Epithelial cell of prostate (primary cell): ENCODE measurements at places on chromosomes 4 and X.

- no peak for DNase-seq
These were observed 30.4 kb upstream of the APELA start for GRCh38 chr4:164846566-164846965.

GRCh38 chr4:22500831-22501714 is 14.8 kb downstream of the ADGRA3 start:
- DNase-seq: peak; percentile 79

DNA sequence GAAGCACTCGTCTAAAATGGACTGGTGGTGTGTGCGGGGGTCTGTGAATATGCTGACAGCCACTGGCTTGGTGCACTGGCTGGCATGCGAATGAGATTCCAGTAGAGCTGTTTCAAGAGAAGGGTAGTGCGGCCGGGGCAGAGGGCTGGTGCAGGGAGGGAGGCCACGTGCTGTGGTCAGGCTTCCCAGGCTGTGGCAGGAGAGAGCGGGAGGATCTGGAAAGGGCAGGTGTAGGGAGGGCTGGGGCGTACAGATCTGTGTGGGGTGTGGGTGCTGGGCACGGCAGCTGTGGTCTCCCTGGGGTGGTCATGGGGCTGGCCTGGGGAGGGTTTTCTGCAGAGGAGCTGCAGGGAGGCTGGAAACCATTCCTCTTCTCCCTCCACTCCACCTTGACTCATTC is 30.2 kb downstream of the SORCS2 start:
- DNase-seq: no peak

- no peak for DNase-seq
These were observed 98.1 kb downstream of the IRF2 start for GRCh38 chr4:184376126-184376838.

DNA sequence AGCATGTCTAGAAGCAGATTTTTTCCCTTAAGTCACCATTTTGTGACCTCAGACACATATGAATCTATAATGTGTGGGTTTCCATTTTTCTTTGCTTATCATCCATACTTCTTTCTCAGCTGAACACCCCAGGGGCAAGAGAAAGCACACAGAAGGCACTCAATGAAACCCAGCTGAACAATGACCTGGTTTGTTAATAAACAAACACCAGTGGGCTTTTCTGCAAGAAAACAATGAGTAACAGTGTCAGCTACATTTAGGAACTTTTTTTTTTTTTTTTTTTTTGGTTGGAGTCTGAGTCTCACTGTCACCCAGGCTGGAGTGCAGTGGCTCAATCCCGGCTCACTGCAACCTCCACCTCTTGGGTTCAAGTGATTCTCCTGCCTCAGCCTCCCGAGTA is 40.7 kb upstream of the KLF3 start:
- DNase-seq: no peak

- DNase-seq: no peak
These were observed 24.4 kb upstream of the PDE5A start for GRCh38 chr4:119652998-119653397.

GRCh38 chrX:102067966-102068723 is 57.3 kb upstream of the TCEAL2 start:
- no peak for DNase-seq

DNA sequence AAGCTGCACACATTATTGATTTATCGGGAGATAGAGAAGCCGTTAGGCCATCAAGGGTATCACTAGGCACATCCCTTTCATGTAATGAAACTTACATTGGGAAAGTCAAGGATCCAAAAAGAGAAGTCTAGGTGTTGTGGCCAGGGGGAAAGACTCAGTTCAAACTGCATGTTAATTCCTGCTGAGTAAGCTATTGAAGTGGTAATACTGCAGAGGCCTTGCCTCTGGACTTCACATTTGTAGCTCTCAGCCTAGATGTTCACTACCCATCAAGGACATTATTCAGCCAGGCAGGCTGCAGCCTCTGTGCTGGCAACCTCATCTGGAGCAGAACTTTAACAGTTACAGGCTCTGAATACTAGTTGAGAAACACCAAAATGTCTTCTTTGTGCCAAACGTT is 2094.5 kb upstream of the AGA start:
- no peak for DNase-seq

DNA sequence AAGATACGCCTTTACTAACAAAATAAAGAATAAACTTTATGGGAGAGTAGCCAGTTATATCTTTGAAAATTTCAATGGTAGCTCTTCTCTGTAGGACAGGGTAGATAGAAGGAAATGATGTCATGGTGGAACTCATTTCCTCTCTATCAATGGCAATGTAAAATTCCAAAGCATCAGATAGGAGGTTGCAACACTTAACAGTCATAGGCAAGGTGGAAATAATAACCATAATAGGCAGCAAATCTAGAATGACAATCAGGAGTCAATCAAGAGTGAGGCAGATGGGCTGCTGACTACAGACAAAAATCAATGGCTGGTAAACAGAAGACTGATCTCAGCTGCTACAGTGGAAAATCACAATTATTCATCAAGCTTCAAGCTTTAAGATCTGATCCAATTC is 53.9 kb upstream of the TET2 start:
- peak; percentile 34 for DNase-seq

DNA sequence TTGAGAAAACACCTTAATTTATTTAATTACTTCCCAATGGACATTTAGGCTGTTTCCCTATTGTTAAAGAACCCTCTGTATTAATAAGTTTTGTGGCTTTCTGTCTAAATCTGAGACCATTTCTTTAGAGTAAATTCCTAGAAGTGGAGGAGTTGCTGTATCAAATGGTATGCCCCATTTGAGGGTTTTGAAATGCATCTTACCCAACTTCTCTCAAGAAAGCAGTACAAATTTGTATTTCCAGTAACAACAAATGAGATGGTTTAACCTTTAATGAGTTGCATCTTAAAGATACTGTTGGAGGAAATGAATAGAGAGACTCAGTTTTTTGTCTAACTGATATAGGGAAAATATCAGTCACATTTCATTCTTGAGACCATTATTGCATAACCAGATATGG is 70.5 kb upstream of the CBLL2 start:
- DNase-seq: no peak

DNA sequence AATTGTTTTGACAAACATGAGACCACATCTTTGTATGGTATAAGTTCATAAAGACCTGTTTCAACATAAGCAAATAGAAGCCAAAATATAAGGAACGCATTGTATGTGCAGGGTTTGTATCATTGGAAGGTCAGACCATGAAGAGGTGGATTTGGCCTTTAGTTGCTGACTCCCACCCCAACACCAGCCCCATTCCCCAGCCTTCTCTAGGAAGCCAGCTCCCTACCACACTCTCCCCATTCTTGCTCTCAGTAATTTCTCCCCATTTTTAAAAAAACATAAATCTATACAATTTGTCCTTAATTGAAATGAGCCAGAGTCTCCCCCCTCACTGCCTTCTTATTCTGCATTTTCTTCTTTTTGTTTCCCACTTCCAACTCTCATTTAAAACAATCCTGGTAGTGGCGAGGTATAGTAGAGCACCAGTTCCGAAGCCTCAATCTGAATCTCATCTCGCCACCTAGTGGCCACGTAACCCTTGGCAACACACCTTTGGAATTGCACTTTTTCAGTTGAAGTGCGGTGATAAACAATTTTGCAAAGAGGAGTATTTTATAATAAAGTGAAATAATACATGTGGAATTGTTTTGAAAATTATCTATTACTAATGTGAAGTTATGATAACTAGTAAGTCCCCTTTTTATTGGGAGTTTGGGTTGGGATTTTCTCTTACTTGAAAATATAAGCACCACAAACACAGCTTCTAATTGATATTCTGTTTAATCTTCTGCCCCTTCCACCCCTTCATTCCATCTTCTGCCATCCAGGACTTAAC is 126.6 kb downstream of the ASB9 start:
- no peak for DNase-seq

DNA sequence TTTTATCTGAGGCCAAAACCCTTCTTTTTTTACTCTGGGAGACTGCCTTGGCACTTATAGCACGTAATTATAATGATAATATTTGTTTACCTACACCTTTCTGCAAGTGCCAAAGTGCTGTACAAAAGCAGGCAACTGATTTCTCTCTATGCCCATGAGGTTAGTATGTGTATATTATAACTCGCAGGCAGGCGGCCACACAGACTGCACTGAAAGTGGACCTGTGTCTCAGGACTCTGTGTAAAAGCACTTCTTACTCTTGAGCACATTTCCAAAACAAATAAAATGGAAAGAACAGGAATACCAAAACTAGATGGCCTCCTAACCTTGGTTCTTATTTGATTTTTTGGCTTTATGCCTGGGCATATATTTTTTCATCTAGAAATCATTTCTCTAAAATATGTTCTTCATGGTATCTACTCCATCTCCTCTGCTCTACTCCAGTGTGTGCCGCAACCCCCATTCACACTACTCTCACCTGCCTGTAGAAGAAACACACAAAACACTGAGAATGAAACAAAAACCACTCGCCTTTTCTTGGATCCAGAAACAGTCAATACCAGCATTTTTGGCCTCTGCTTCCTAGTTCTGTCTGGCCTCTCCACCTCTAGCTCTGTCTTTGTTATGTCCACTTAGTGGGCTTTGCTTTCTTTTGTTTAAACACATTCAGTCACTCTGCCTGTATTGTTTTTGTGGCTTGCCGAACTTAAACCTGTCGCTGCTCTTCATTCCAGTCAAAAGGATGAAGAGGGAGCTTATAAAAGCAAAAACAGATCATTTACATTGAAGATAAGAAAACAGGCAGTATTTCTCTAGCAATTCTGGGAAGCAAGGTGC is 934.5 kb upstream of the TENM3 start:
- DNase-seq: no peak

DNA sequence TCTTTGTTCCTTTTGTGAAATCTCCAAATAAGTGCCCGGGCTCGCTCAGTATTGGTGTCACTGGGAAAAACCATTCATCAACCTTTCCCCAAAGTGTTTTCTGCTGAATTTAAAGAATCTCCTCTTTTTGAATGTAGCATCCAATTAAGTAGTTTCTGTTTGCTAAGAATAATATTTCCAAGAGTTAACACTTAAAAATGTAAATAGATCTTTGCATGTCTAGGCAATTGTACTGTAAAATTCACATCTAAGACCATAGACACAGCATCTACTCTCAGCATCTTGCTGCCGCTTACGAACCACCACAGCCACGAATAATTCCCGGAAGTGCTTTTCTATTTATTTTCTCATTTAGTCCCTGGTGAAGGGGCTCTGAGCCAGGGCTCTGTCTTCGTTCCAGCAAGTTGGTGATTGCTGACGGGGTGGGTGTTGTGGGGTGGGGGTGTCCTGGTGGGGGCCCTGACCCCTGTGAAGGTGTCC is 1.4 kb downstream of the NSG1 start:
- no peak for DNase-seq

DNA sequence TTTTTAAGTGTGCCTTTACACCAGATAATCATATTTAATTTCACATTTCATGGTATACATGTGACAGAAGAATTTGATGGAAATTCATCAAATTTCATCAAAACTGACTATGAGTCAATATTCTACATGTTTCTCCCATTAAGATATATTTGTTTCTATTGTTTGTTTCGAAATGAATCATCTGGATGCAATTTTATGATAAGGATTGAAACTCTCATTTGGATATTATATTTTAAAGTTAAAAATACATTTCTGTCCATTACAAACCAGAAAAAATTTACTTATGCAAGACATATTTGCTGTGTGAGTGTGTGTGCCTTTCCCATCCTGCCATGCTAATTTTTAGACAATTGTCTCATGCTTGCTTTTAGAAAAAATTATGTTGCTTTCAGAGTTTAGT is 52.2 kb downstream of the SULT1B1 start:
- no peak for DNase-seq

DNA sequence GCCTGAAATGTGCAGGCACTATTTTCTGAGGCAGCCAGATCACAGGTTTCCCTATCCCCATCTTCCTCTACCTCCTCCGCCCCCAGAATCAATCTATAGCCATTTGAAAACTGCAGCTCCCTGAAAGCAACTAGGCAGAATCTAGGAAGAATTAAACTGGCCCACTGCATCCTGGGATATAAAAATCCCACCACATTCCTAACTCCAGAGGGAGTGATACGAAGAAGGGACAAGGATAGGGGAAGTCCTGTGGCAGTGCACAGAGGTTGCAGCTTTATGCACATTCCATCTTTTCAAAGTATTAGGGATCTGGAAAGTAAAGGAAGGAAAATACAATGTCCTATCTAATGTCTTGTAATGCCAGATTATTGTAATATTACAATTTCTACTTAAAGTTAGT is 18.3 kb upstream of the HERC3 start:
- no peak for DNase-seq

GRCh38 chr4:36716874-36717273 is 435.5 kb downstream of the DTHD1 start:
- DNase-seq: no peak

- no peak for DNase-seq
These were observed at the start of gene TBL1X for GRCh38 chrX:9464435-9465371. Gene TBL1X, plus strand, starts transcription at chrX:9465058. Its CDS starts 188,529 bp downstream, at chrX:9653587.

- no peak for DNase-seq
These were observed 11.7 kb upstream of the CLDN34 start for GRCh38 chrX:9955506-9955905.

GRCh38 chrX:49226946-49227345 is 6.2 kb downstream of the CACNA1F start:
- DNase-seq: no peak

GRCh38 chr4:76539979-76540378 is 105.0 kb downstream of the SHROOM3 start:
- DNase-seq: no peak

- no peak for DNase-seq
These were observed 190.1 kb upstream of the C1QTNF7 start for GRCh38 chr4:15237648-15238230.

GRCh38 chr4:76570141-76570973 is 135.3 kb downstream of the SHROOM3 start:
- DNase-seq: no peak

GRCh38 chr4:116702949-116703348 is 382.4 kb downstream of the TRAM1L1 start:
- no peak for DNase-seq

GRCh38 chr4:108109111-108109510 is 59.6 kb downstream of the LEF1 start:
- no peak for DNase-seq

DNA sequence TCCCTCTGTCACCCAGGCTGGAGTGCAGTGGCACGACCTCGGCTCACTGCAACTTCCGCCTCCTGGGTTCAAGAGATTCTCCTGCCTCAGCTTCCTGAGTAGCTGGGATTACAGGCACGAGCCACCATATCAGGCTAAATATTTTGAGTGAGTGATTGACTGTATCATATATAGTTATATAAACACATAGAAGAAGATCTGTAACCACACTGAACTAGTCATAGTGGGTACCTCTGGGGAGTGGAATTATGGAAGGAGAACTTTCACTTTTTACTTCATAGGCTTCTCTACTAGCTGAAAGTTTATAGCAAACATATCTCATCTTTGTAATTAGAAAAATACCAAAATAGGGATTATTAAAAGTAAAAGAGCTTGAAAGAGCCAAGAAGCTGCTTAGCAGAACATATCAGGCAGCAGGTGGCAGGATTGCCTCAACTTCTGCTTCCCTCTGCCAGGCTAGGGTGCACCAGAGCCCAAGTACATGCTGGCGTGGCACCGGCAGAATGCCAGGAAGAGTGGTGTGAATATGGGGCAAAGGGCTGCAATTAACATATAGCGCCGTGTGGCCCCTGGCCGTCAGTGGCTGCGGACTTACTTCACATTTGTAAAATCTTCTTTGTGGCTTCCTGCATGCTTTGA is 39.5 kb upstream of the CD40LG start:
- no peak for DNase-seq
